ENCODE measurements at places on chromosomes 5 and 9. TPM values are rescaled to one million over a fixed set of nuclear protein-coding genes. Genes with fewer than 3 reads are reported as not detected.

The FBP1 gene
- 1.7 TPM for total RNA-seq

The MARCOL gene
- total RNA-seq: not detected

The SOHLH1 gene
- total RNA-seq: not detected

The DYNC2I2 gene
- total RNA-seq: 46.9 TPM

The MEF2C gene
- total RNA-seq: 22.3 TPM

The HTR1A gene
- total RNA-seq: not detected

The KIF4B gene
- not detected for total RNA-seq

The PCDHB12 gene
- 2.5 TPM for total RNA-seq

The BTNL8 gene
- not detected for total RNA-seq

The CDKN2B gene
- 67.0 TPM for total RNA-seq

The IER5L gene
- total RNA-seq: 34.4 TPM

The PCDHGA10 gene
- 10.6 TPM for total RNA-seq

The WHRN gene
- 9.1 TPM for total RNA-seq

The ZDHHC11 gene
- total RNA-seq: 5.6 TPM

The IL13 gene
- not detected for total RNA-seq

The C1QTNF3 gene
- total RNA-seq: 7.1 TPM

The HK3 gene
- total RNA-seq: 7.4 TPM

The SPATA6L gene
- 3.9 TPM for total RNA-seq

DNA sequence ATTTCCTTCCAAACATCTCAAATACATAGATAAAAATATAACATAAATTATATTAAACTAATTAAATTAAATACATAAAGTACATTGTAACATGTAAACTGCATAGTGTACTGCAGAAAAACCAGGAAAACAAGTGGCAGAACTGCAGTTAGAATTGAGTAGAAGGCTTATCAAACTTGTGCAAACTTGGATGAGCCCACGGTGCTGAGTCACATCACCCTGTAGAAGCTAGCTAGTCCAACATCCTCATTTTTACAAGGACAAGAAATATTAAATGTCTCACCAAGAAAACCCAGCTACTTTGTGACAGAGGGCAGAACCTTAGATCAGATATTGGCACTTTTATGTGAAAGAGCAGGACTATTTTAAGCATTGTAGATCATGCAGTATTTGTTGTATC lies 807.9 kb upstream of the NUDT12 start:
- no peak for DNase-seq

DNA sequence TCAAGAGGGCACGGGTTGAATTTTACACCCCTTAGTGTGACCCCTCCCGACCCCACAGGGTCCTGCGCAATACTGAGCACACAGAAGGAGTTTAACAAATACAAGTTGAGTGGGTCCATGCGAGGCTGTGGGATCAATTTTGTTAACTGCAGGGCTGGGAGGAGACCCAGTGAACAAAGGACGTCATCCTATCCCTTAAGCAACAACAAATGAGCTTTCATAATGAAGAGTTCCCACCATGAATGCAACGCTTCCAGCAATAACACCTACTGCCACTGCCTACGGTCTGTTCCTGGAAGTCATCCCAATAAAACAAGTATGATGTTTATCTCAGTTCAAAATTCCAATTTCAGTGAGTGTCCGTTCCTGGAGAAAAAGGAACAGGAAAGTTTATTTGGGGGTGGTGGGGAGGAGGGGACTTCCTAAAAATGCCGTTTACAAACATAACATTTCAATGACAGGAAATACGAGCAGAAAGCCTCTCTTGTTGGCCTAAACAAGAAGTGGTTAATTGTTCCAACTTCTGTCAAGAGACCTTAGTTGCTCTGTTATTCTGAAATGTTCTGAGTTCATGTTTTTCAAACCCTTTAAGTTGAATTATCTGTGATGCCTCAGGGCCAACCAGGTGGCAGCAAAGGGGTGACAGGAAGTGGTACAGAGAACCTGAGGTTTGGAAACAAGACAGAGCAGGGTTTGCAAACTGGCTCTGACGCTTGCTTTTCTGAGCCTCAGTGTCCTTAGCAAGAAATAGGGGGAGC lies 65.8 kb upstream of the PLPP6 start:
- no peak for DNase-seq

DNA sequence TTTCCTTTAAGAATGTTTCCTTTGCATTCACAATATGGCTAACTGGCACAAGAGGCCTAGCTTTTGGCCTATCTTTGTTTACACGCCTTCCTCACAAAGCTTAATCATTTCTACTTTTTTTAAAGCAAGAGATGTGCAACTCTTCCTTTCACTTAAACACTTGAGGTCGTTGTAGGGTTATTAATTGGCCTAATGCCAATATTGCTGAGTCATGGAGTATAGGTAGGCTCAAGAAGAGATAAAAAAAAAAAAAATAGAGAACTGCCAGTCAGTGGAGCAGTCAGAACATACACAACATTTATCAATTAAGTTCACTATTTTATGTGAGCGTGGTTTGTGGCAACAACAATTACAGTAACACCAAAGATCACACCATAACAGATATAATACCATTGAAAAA lies 5.9 kb downstream of the FKBP15 start:
- DNase-seq: no peak

GRCh38 chr5:56517011-56517416 lies 283.9 kb upstream of the ANKRD55 start:
- no peak for DNase-seq

- DNase-seq: no peak
Measured at GRCh38 chr5:127834094-127834531, 130.9 kb downstream of the CCDC192 start.

- no peak for DNase-seq
Measured at GRCh38 chr9:21788752-21789151, 13.7 kb upstream of the MTAP start.

- DNase-seq: no peak
Measured at GRCh38 chr9:116945817-116946216, 258.7 kb downstream of the TRIM32 start.

DNA sequence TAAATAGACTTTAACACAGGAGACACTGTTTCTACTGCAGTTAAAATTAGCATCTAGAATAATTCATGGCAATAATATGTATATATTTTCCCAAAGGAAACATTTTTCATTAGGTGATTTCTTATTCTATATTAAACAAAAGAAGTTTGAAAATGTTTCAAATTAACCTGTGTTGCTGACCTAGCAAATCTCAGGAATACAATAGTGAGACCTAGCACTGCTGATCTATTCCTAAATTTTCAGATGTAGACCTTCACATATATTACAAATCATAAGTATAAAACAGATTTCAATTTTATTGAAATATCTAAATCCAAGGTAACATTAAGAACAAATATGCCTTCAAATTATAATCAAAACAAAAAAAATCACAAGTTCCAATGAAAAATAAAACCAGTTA lies 15.1 kb downstream of the LMBRD2 start:
- DNase-seq: no peak

DNA sequence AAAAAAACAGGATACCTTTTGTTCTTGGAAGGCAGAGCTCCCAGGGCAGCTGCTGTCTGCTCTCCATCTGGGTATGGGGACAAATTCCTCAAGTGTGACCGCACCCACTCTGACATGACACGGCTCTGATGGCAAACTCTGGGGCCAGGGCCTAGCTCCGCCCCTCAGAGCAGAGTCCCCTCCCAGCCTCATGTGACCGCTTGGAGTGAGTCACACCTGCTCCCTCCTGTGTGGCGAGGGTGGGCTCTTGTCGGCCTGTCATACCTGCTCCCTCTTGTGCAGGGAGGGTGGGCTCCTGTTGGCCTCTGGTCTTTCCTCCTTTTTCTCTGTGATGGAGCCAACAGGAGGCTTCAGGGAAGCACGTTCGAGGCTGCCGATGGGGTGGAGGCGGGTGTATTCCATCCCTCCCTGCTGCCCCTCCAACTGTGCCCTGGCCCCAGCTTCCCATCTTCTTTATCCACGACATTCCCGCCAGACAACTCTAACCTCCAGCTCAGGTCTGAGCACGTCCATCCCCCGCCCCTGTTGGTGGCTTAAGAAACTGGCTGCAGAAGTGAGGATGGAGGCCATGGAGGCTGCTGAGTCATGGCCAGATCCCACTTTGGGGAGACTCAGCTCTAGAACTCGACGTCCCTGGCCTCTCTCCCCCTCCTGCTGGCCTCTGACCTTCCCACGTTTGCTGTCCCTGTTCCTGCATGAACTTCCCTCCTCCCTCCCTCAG lies 65.3 kb downstream of the OLFM1 start:
- no peak for DNase-seq

- no peak for DNase-seq
Measured at GRCh38 chr9:1606253-1606652, 408.9 kb upstream of the SMARCA2 start.

- DNase-seq: no peak
Measured at GRCh38 chr9:81035171-81035570, 654.2 kb downstream of the TLE1 start.

DNA sequence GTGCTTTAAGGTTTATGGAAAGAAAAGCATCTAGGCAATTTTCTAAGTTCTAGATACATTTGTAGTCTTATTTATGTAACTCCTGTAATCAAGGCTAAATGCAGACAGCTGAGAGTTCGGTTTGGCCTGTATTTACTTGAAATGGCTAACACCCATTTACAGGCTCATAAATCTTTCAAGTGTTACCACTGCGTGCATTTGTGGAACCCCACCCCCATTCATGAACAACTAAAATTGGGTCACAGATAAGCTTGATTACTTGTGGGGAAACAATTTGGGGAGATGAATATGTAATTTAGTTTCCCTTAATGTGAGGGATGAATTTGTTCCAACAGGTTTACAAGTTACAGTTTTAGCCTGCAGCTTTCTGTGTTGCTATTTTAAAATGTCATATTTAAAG lies 360.6 kb downstream of the ARRDC3 start:
- no peak for DNase-seq

DNA sequence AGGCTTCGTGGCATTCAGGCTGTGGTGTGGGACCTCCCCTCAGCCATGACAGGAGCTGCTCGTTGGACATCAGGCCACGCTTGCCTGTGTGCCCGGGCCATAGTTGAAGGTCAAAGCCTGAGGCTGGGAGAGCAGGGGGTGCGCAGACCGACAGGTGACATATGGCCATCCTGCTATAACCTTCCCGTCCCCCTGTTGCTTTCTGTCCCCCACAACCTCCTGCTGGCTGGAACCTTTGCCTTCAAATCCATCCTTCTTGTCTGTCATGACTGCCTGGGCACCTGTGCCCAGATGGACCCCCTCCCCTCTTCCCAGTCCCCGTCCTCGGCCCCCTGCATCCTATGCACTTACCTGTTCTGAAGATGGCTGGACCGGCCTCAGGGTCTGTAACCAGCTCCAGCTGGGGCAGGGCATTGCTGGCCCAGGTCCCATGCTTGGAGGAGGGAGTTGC lies 83.2 kb downstream of the WNK2 start:
- peak; percentile 65 for DNase-seq

DNA sequence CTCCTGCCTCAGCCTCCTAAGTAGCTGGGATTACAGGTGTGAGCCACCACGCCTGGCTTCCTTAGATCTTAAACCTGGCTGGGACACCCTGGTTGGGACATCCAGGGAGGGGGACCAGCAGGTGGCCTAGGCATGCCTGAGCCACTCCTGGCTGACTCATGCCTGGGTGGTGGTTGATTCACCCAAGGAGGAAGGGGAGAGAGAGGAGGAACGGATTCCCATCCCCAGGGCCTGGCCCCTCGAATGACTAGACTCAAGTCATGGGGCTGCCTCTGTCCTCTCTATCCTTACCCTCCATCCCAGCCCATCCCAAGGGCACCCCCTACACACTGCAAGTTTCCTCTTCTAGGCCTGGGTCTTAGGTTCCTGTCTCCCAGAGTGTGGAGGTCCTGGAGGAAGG lies 12.7 kb downstream of the EEIG1 start:
- DNase-seq: no peak

DNA sequence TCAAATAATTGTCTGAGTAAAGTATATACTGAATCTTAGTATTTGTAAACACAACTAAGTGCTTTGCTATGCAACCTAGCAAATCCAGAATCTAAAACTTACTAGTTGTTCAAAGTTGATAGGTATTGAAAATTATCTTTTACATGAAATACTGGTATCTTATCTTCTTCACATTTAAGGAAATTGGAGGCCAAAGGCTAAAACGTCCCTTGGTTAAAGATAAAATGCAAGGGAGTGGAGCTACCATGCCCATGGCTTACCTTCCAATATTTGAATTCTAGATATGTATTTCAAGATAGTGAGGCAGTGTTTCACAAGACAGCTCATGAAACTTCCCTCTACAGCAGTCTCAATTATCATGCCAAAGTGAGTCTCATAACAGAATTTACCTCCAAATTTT lies 373.5 kb downstream of the KIAA0825 start:
- no peak for DNase-seq

GRCh38 chr9:19252885-19253219 lies 22.4 kb downstream of the DENND4C start:
- no peak for DNase-seq

GRCh38 chr9:127116957-127117356 lies 5.5 kb downstream of the ANGPTL2 start:
- DNase-seq: no peak

- DNase-seq: no peak
Measured at GRCh38 chr9:91771027-91771426, 179.0 kb downstream of the ROR2 start.

GRCh38 chr5:43148417-43148816 lies 27.7 kb downstream of the ZNF131 start:
- no peak for DNase-seq

DNA sequence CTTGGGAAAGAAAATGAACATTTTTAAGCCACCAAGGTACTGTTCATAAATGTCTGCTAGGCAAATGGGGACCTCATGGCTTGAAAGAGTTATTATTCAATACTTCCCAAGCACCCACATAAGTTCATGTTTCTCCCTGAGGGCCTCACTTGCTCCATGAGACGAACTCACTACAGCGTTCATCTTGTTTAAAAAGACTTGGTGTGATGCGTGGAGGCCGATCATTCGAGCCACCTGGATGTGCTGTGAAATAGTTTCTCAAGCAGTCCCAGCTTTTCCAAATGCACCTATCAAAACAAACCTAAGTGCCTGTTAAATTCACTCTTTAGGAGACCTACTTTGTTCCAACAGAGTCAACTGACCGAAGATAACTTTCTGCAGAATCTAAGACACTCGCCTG lies 103.2 kb downstream of the LHFPL2 start:
- no peak for DNase-seq

DNA sequence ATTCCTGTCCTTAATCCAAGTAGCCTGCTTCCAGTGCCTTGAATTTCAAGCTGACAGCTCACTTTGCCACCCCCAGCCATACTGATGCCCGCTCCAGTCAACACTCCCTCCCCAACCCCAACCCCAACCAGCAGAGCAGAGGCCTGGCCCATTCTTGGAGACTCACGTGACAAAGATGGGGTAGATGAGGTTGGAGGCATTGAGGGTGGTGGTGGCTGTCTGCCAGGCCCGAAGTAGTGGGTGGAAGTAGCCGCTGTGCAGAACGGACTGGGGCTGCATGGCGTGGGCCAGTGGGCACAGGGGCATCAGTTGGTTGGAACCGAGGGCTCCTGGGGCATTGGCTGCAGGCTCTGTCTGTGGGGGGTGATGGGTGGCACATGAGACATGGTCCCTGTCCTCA lies 7.8 kb downstream of the ALAD start:
- no peak for DNase-seq

GRCh38 chr5:81172710-81173109 lies 60.4 kb upstream of the CKMT2 start:
- no peak for DNase-seq

Measured in vagina (tissue), 2 donors.